PC-3 (cell line): ENCODE measurements at places on chromosomes 13 and 19. TPM values are rescaled to one million over a fixed set of nuclear protein-coding genes. Genes with fewer than 3 reads are reported as not detected.

VSTM1 gene
- not detected in 2 replicates for total RNA-seq

CCDC122 gene
- 4.6 TPM in 2 replicates for total RNA-seq

PABPC3 gene
- 0.17 and 0.26 TPM in 2 replicates for total RNA-seq

DNA sequence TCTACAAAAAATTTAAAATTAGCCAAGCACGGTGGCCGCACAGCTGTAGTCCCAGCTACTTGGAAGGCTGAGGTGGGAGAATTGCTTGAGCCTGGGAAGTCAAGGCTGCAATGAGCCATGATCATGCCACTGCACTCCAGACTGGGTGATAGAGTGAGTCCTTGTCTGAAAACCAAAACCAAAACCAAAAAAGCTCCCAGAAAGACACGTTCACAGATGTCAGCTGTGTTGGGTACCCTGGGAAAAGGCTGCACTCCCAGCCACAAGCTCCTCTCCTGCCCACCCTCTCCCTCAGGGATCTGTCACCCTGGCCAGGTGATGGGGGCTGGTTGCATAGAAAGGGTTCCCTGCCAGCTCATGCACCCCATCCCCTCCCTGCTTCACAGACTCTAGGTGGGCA lies 53.3 kb downstream of the RNF6 start:
- H3K27me3 ChIP-seq = peaks cover 24% of the 10 kb centered on the region
- H3K36me3 ChIP-seq = no peaks in the 10 kb centered on the region
- H3K4me1 ChIP-seq = no peaks in the 10 kb centered on the region
- H3K4me3 ChIP-seq = no peak overlapping the region
- no peak for DNase-seq

GRCh38 chr19:56142087-56142787 lies 1.1 kb downstream of the ZNF444 start:
- DNase-seq = peak; percentile 75
- peaks cover 21% of the 10 kb centered on the region for H3K4me1 ChIP-seq
- peak overlapping the region; percentile 80 for H3K4me3 ChIP-seq
- peak overlapping the region; percentile 31 for H3K27ac ChIP-seq
